ENCODE measurements at places on chromosomes 4 and X.

GRCh38 chr4:147648656-147649055 lies 31.5 kb downstream of the TMEM184C start:
- DNase-seq: no peak

DNA sequence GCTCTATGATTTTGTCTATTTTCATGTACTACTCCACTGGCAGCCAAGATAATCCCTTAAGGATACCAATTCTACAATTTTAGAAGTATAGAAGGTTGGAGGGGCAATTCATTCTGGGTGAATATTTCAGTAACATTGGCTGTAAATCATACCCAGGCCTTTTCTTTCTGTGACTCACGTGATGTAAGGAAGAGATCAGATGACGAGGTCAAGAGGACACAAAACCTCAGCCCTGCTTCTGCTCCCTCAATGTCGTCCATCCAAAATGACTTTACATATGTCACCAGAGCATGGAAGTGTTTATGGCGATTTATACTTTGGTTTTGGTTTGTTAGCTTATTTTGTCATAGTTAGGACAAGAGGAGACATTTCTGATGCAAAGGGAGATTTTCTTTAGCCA lies 70.7 kb upstream of the SLC4A4 start:
- DNase-seq: no peak

GRCh38 chr4:98352396-98352795 lies 91.2 kb downstream of the RAP1GDS1 start:
- no peak for DNase-seq

- no peak for DNase-seq
Measured at GRCh38 chr4:130825284-130825683, 1729.3 kb downstream of the C4orf33 start.

DNA sequence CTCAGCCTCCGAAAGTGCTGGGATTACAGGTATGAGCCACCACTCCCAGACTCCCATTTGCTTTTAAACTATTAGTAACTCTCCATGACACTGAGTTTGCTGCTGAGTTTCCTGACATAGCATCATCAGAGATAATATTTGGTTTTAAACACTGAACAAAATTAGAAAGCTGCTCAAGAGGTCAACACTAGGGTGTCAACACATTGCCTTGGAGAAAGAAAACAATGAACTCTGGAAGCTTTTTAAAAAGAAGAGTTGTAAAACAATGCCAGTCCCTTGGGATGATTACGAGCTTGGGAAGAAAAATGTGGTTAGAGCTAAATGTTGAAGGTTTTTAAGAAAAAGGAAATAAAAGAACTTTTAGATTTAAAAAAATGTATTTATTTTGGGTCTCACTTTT lies 264.8 kb downstream of the CAMK2D start:
- no peak for DNase-seq

- DNase-seq: no peak
Measured at GRCh38 chrX:39058724-39059123, 257.5 kb downstream of the MID1IP1 start.

GRCh38 chr4:17884063-17884462 lies 73.3 kb downstream of the NCAPG start:
- DNase-seq: no peak

GRCh38 chr4:87019898-87020297 lies 85.1 kb downstream of the AFF1 start:
- no peak for DNase-seq

DNA sequence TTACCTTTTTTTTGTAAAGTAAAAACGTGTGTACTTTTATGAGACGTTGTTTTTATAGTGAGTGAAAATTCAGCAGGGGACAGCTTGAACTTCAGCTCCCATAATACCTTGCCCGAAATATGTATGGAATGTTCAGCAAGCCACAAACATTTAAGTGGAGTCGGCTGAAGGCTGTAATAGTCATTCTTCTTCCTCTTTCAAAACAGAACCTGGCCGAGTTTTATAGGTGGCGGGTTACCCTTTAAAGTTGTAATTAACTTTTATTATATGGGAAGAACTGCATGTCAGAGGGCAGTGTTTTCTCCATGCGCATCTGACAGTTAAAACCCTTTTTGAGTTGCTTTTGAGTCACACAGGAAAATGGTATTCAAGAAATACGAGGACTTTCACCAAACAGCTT lies 50.7 kb downstream of the CLDN34 start:
- no peak for DNase-seq

DNA sequence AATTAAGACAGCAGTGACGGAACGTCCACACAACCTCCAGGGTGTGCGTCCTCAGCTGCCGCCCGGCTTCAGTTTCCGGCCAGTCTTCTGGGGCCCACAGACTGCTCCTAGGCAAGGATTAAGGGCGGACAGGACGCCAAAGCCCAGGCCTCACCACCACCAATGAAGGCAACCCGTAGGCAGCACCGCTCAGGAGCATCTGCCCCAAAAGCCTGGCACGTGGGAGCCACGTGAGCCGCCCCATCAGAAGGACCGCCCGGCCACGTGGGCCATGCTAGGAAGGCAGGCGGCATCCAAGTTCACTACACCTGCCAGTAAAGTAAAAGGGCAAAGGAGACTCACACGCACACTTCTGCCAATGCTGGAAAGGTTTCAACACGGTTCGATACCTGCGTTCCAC lies 14.3 kb downstream of the FAM53A start:
- no peak for DNase-seq

DNA sequence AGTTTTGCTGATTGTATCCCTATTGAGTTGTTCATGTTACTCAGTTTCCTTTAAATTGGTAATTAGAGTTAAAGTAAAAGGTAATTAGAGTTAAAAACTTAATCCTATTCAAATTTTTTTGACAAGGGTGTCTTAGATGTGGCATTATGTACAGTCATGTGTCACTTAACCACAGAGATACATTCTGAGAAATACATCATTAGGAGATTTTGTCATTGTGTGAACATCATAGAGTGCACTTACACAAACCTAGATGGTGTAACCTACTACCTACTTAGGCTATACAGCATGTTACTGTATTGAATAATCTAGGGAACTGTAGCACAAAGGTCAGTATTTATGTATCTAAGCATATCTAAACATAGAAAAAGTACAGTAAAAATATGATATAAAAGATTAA lies 39.2 kb downstream of the BEX3 start:
- DNase-seq: no peak

GRCh38 chr4:155099231-155099630 lies 109.2 kb upstream of the NPY2R start:
- no peak for DNase-seq

DNA sequence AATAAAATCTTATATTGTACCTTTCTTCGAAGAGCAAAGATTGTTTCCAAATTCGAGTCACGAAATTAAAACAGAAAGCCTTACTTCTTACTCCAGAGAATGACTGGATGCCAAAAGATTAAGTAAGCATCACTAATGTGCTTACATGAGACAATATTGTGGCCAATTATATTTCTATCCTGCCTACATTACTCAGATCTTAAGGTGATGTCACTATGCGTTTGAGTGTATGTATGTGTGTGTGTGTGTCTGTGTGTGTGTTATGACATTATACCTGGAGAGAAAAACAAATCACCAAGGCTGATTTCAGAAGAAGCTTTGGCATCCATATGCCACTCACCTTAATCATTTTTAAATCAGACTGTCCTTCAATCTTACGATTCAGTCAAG lies 556.3 kb downstream of the PPARGC1A start:
- DNase-seq: no peak

DNA sequence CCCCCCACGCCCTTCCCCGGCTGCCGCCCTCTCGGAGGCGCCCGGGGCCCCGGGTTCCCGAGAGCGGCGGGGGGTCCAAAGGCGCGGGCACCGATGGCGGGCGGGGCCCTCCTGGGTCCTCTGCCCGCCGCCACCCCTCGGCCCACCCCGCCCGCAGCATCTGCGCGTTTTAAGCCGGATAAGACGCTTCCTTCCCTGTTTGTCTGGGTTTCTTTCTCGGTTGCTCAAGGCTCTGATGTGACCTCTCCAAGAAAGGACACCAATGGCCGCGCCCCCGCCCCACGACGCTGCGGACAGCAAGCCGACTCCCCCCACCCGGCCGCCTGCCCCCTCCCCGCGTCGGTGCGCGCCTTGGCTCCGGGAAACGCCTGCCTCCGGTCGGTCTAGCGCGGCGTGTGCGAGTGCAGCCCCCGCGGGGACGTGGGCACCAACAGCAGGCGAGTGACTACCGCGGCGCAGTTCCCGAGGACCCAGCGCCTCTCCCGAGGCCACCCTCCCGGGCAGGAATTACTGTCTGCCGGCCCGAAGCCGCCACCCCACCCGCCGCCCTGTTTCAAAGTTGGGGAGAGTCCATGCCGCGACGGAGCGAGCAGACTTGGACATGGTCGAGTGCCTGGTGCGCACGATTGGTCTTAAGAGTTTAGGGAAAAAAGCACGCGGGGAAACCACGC lies 21.1 kb upstream of the HMX1 start:
- DNase-seq: no peak

DNA sequence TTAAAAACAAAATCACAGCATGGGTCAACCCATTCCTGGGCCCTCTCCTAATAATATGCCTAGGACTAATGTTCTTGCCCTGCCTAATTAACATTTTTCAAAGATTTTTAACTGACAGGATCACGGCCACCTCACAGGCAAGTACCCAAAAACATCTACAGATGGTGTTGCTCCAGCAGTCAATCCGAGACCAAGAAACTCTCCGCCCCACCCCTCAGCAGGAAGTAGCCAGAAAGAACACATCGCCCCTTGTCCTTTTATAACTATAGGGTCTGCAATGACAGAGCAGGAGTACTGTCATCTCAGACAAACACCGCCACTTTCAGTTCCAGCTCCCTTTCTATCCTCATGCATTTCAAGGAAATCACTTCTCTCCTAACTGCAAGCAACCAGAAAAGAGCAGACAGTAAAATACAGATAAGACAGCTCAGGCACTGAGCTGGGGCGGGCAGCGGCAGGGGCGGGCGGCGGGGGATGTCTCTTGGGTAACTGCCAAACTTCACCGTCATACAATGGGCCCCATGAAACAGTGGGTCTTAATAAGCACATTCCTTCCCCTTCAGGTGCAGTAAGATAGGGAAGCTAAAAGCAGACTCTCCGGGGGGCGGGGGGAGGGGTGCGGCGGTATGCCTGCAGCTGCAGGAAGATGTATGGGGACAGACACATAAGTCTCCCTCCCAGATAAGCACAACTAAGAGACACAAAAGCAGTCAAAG lies 67.4 kb downstream of the ZNF182 start:
- no peak for DNase-seq
